ENCODE measurements at places on chromosomes 5 and 9.
A peak's percentile ranks its signal among the peaks of the same experiment; 100 is the strongest.

GRCh38 chr5:78334811-78335210 is 25.6 kb upstream of the SCAMP1 start:
- no peak for DNase-seq

- DNase-seq: peak; percentile 29
Measured at GRCh38 chr5:42951293-42951840, 88.8 kb downstream of the ANXA2R start.

DNA sequence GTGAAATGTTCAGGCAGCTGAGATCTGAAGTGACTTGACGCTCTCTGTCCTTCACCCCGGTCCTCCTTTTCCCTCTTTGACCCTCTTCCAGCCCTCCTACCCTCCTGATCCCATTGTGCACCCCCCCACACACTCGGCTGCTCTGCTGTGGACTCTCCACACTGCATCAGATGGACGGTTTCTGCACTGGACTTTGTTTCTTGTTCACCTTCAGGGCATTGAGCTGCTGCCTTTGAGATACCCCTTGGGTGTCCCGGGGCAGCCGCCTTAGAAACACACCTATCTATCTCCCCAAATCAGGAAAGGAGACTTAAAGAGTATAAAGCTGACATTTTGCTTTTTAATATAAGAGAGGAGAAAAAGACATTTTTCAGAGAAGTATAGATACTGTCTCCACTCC is 27.5 kb downstream of the AMBP start:
- DNase-seq: no peak

DNA sequence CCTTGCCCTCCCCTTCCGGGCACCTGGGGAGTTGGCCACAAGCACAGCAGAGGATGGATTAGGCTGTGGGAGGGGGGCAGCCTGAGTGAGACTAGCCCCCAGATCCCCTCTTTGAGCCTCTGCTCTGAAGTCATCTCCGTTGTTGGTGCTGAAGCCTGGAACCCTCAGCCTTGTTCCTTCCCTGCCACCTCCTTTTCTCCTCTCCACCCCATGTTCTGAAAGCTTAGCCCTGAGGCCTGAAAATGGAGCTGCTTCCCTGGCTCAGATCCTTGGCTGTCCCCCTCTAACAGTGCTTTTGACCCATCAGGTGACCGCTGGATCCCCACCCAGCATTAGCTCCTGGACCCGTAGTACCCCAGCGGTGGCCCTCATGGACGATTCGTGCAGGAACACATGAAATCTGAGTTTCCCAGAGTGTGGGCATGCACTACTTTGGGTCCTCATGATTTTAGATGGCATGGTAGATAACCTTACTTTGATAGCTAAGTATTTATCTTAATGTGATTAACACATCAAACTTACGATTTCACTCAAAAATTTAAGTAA is 21.6 kb upstream of the ANGPTL2 start:
- no peak for DNase-seq

DNA sequence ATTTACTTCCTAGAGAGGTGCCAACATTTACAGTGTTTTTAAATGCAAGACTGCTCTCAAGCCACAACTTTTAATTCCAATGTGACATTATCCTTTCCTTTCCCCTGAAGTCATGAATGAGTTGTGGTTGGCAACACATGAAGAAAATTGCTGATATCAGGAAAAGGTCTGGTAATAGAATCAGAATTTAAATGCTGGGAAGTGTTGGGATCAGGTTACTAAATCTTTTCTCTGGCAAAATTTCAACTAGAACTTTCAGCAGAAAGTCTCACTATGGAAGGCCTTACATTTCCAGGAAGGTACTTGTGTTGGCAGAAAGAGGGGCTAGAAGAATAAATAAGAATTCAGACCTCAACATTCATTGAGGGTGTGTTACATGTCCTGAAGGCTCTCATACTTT is 10.6 kb upstream of the SLC44A1 start:
- no peak for DNase-seq

DNA sequence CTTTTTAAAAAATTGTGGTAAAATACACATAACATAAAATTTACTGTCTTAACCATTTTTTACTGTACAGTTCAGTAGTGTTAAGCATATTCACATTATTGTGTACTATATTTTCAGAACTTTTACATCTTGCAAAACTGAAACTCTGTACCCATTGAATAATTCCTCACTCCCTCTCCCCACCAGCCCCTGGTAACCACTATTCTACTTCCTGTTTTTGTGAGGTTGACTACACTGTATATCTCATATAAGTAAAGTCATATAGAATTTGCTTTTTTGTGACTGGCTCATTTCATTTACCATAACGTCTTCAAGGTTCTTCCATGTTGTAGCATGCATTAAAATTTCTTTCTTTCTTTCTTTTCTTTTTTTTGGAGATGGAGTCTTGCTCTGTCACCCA is 87.0 kb downstream of the LNPEP start:
- no peak for DNase-seq

- no peak for DNase-seq
Measured at GRCh38 chr9:36704148-36704547, 131.5 kb downstream of the MELK start.

DNA sequence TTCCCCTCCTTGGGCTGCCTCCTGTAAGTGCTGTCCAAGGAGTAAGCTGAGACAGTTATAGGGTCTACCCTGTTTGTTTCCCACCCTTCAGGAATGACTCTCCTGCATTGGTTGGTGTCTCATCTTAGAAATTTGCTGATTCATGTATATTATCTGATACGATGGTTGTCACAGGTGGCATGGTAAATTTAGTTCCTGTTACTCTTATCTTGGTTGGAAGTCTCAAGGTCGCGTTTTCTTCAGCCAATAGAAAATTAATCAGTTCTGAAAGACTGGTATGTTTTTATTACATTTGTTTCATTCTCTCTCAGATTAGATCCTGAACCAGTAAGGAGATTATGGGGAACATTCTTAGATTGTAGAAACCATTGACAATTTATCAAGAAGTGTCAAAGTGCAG is 42.7 kb downstream of the SCGB3A1 start:
- no peak for DNase-seq

DNA sequence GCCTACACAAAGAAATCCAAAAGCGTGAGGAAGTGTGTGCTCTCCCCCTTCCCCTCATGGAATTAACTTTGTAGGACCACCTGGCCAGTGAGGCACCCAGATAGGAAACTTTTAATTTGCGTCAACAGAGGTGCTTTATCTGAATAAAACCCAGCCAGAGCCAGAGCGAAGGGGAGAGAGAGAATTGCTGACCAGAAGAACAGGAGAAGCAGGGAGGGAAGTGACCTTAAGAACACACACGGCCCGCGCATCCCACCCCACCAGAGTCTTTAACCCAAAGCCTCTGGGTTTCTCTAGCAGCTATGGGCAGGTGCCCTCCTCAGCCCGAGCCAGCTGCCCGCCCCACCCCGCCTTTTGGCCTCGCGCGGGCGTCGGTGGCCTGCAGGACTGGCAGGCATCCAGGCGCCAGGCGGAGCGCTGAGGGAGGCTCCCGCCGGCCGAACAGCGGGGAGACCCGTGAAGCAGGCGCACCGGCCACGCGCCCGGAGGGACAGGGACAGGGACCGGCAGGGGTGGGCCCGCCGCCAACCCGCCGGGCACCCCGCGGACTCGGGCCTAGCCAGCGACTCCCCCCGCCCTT is 580 bp downstream of the ERAP1 start:
- DNase-seq: peak; percentile 81

DNA sequence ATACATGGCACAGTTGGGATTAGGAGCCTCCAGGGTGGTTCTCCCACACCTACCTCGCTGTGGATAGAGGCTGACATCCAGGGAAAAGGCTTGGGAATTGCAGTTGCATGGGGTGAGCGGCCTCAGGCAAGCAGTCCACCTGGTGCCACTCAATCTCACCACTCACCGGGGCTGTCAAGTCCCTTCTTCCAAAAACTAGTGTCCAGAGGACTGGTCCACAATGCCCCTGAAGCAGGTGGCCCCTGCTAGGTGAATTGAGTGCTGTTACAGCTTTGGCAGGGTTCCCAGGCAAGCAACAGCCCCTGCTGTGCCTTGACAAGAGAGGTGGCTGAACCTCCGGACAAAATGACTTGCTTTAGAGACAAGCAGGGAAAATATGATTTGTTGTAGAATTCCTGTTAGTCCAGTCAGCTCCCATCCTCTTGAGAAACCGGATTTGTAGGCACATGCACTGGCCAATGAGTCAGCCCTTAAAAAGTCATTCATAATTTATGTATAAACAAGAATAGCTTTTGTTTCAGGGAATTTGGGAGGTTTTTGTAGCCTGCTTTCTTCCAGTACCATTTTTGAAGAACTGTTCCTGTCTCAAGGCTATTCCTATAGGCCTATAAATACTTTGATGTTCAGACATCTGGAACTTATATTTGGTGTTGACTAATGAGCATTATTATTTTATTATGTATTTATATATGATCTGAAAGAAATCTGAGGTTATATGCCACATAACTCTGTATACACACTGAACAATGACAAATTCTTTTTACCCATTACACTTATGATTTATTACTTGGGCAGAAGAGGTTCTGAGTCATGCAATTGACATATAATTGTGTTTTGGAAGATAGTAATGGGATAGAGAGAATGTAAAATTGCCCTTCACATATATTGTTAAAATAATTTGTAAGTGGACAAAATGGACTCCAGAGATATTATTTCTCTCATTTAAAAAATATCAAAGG is 411.1 kb downstream of the ACTL7B start:
- DNase-seq: no peak

DNA sequence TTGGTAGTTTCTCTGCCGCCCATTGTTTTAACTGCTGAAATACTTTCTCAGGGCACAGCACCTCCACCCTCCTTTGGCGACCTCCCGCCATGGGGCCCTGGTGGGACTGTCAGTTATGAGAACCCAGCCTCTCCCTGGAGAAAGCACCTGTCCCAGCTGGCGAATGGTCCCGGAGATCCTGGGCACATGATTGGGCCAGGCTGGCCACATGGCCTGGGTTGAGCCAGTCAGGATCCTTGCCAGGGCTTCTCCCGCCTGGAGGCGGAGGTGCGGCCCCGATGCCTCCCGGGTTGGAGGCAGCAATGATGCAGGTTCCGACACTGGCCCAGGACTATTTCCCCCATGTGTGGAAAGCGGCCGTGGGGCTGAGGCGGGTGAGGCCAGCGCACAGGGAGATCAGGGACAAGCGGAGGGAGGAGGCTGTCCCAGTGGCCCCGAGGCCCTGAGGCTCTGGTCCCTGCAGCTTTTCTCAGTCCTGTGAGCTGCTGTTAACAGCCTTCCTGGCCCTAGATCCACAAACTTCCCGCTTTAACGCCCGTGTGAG is 13.6 kb downstream of the UNC5A start:
- DNase-seq: no peak

DNA sequence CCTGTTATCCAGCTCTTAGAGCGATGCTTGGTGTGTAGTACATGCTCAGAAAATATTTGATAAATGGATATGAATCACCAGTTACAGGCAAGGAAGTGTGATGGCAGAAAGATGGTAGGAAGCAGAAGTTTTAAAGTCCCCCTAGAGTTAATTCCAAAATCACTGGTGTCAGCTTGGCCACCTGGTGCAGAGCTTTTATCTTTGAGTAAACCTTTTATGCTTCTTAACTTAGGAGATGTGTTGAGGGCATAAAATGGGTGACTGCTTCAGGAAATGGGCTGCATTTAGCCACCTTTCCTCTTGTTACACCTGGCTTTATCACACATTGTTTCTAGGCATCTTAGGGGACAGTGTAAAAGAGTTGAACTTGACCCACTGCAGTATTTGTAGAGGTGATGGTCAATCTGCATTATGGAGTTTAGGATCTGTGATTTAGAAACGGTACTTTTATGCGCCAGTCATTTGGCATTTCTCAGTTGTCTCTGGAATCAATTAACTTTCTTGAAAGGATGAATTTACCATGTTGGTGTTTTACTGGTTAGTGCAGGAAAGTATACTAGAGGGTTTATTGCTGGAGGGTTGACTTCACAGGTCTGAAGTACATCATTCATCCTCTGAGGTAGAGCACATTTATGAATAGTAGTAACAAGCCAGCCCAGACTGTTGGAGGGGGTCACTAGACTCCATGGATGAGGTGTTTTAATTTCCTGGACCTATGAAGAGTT is 7.5 kb upstream of the FAM120AOS start:
- no peak for DNase-seq

GRCh38 chr5:74686962-74687751 is 2.1 kb downstream of the HEXB start:
- no peak for DNase-seq

GRCh38 chr5:118069452-118069851 is 918.9 kb downstream of the DTWD2 start:
- no peak for DNase-seq

DNA sequence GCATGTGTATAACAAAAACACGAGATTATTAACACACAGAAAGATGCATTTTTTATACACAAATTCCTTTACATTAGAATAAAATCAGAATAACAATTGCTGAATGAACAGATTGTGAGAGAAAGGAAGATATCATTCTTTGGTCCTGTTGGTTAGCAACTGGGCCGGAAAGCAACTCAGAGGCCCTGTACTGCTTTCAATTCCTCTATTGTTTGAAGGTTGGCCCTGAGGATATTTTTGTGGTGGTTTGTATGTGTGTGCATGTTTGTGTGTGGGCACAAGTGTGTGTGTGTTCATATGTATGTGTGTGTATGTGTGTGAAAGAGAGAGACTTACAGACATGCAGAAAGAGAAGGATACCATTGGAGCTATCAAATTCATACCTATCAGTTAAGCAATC is 356.8 kb upstream of the DMAC1 start:
- DNase-seq: no peak

DNA sequence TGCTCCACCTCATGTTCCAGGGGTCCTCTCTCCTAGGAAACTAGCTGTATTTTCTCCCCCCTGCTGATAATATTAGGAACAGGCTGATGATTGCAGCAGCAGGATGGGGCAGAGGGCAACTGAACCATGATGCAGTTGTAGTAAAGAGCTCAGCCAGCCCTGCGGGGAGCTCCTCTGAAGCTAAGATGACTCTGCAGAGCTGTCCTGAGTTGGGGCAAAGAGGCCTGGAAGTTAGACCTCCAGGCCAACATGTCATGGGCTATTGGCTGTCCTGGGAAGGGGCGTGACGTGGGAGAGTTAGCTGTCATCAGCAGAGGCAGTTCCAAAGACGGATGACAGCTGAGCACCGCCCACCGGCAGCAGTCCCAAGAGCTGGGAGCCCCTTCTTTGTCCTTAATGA is 6.6 kb upstream of the FBP1 start:
- no peak for DNase-seq

GRCh38 chr9:12748016-12748415 is 26.8 kb upstream of the LURAP1L start:
- no peak for DNase-seq

GRCh38 chr9:127162046-127162863 is 39.8 kb upstream of the ANGPTL2 start:
- no peak for DNase-seq

- DNase-seq: no peak
Measured at GRCh38 chr5:71740015-71740753, 21.1 kb downstream of the CARTPT start.

GRCh38 chr5:133779828-133780475 is 167.6 kb upstream of the FSTL4 start:
- DNase-seq: no peak

- no peak for DNase-seq
Measured at GRCh38 chr5:159819591-159820411, 96.5 kb upstream of the ADRA1B start.
